ENCODE measurements at places on chromosomes 11 and 22.

- no peak for DNase-seq
Observed at GRCh38 chr22:41561788-41562187, 978 bp downstream of the CSDC2 start.

- no peak for DNase-seq
Observed at GRCh38 chr11:64119700-64120099, 46.2 kb downstream of the MACROD1 start.

DNA sequence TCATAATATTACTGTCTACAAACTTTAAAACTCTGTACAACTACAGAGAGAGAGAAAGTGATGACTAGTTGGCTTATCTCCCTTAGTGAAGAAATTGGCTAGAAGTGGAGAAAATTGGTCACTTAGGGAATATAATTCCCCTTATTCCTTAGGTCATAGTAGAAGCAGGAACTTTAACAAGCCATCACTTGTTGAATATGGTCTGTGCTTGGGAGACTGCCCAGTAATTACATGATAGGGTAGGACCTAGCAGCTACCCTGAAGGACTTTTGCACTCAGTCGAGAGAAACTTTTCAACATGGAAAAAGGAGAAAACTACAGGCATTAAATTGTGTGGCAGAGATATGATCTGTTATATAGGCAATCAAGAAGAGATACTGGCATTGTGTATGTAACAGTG lies 576.5 kb upstream of the CCDC90B start:
- no peak for DNase-seq

DNA sequence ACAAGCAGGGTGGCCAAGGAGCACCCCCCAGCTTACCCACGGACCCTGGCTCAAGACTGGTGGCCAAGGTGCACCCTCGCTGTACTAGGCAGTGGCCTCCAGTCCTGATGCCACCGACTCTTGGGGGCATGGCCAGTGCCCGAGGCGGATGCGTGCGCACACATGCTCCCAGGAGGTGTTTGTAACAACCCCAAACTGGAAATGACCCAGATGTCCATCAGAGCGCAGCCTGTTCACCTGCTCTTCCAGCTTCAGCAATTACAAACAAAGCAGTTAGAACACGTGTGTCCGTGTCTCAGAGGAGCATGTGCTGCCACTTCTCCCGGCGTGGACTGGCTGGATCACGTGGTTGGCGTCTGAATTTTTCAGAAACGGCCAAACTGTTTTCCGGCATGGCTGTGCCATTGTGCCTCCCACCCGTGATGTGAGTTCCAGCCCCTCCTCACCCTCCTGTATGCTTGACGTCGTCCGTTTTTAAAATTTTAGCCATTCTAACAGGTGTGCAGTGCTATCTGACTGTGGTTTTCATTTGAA lies 7.1 kb upstream of the MUC6 start:
- no peak for DNase-seq

DNA sequence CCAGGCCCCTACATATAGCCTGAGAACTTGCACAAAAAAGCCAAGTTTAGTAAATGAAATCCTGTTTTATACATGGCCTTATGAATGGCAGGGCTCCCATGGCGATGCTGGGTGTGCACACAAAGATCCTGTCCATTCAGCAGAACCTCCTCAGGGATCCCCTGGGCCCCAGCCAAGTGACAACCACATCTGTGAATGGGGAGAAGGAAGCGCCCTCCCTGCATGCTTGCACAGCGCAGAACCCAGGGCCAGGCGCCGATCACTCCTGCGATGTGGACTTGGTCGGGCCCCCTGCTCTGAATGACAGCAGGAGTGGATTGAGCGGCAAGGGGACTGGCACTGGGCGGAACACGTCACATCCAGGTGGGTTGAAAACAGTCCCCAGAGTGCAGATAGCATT lies 4.5 kb upstream of the CDC42EP2 start:
- no peak for DNase-seq

Data from smooth muscle cell of the brain vasculature (primary cell).